Glutamatergic neuron (in vitro differentiated cells): ENCODE measurements at places on chromosomes 1 and 21. TPM values are rescaled to one million over a fixed set of nuclear protein-coding genes. Genes with fewer than 3 reads are reported as not detected.

The TMCC2 gene
- 80.1 TPM for total RNA-seq

- no peak for DNase-seq
Measured at GRCh38 chr1:179447489-179447888, 81.7 kb downstream of the AXDND1 start.

- no peak for DNase-seq
Measured at GRCh38 chr1:40944326-40944725, 35.2 kb upstream of the CTPS1 start.

The KIF2C gene
- 8.6 TPM for total RNA-seq
